Activated CD4-positive, alpha-beta T cell treated with anti-CD3 and anti-CD28 coated beads for 48 hours (primary cell): ENCODE measurements at places on chromosomes 4 and X.

GRCh38 chr4:107734120-107734519 is 14.1 kb upstream of the PAPSS1 start:
- DNase-seq: peak; percentile 32

GRCh38 chrX:133448512-133449076 is 33.3 kb upstream of the GPC4 start:
- no peak for DNase-seq

DNA sequence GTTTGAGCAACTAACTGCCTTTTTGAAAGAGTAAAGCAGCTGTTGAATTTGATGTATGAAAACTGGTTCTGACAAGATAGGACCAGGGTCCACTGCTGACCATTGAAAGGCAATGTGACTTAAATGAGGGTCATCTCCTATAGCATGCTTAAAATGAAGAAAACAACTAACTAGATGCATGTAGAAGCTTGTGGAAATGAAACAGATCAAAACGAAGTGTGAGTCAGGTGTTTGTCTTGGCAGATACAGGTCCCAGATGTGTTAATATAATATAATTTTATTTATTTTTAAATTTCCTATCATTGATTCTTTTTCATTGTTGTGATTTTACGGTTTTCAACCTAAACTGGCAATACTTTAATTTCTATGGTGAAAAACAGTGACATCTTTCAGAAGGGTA is 83.6 kb downstream of the ATOH1 start:
- no peak for DNase-seq

GRCh38 chr4:127145006-127145540 is 487.7 kb upstream of the INTU start:
- no peak for DNase-seq

DNA sequence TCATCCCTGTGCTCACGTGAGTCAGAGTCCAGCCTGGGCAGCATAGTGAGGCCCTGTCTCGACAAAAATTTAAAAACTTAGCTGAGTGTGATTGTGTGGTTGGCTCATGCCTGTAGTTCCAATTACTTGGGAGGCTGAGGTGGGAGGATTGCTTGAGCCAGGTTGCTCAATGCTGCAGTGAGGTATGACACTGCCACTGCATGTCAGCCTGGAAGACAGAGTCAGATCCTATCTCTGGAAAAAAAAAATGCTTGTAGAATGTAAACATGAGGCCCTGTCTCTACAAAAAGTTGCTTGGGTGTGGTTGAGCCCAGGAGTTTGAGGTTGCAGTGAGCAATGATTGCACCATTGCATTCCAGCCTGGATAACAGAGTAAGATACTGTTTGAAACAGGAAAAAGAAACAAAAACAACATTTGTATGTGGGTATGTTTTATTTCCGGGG is 11.3 kb upstream of the YTHDC1 start:
- DNase-seq: no peak

GRCh38 chrX:143632625-143633410 is 3.1 kb downstream of the SLITRK4 start:
- DNase-seq: no peak

DNA sequence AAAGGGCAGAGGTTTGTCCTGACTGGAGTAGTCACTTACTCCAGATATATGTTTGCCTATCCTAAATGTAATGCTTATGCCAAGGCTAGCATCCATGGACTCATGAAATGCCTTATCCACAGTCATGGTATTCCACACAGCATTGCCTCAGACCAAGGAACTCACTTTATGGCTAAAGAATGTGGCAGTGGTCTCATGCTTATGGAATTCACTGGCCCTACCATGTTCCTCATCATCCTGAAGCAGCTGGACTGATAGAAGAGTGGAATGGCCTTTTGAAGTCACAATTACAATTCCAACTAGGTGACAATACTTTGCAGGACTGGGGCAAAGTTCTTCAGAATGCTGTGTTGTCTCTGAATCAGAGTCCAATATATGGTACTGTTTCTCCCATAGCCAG is 1014.8 kb downstream of the RAPGEF2 start:
- no peak for DNase-seq

GRCh38 chr4:77913348-77913747 is 50.7 kb downstream of the MRPL1 start:
- DNase-seq: no peak

DNA sequence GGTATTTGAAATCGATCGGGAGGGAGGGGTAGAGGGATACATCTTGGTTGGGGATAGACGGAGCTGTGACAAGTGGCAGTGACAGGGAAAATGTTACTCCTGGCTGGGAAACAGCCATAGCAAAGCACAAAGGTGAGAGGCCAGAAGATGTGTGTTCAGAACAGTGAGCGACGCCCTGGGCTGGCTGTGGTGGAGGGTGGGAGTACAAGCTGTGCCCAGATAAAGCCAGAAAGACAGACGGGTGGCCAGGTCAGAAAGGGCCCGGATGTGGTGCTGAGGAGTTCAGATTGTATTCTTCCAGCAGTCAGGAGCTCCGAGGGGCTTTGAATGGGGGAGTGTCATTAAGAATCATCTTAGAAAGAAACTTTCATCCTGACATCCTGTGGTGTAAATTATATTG is 27.9 kb downstream of the CCDC149 start:
- no peak for DNase-seq

- DNase-seq: no peak
These were observed 32.8 kb downstream of the FAM149A start for GRCh38 chr4:186137196-186137794.

DNA sequence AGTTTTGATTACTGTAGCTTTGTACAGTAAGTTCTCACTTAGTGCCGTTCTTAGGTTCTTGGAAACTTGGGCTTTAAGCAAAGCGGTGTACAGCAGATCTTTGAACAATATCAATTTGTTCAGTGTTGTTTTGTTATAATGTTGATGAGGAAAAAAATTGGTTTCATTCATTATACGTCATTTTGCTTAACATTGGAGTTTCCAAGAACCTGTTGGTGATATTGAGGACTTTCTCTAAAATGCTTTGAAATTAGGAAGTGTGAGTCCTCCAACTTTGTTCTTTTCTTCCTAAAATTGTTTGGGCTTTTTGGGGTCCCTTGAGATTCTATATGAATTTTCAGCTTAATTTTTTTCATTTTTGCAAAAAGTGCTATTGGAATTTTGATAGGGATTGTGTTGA is 49.1 kb downstream of the STAG2 start:
- DNase-seq: no peak

GRCh38 chr4:176099314-176099713 is 33.7 kb downstream of the WDR17 start:
- no peak for DNase-seq

GRCh38 chr4:25759101-25759500 is 103.5 kb downstream of the SLC34A2 start:
- DNase-seq: no peak

GRCh38 chrX:125786316-125786715 is 379.8 kb downstream of the DCAF12L2 start:
- no peak for DNase-seq

GRCh38 chr4:35802644-35803043 is 441.7 kb downstream of the ARAP2 start:
- no peak for DNase-seq

- DNase-seq: no peak
These were observed 20.1 kb downstream of the PDLIM3 start for GRCh38 chr4:185515248-185515647.

GRCh38 chrX:17527922-17528321 is 152.9 kb downstream of the NHS start:
- DNase-seq: no peak

DNA sequence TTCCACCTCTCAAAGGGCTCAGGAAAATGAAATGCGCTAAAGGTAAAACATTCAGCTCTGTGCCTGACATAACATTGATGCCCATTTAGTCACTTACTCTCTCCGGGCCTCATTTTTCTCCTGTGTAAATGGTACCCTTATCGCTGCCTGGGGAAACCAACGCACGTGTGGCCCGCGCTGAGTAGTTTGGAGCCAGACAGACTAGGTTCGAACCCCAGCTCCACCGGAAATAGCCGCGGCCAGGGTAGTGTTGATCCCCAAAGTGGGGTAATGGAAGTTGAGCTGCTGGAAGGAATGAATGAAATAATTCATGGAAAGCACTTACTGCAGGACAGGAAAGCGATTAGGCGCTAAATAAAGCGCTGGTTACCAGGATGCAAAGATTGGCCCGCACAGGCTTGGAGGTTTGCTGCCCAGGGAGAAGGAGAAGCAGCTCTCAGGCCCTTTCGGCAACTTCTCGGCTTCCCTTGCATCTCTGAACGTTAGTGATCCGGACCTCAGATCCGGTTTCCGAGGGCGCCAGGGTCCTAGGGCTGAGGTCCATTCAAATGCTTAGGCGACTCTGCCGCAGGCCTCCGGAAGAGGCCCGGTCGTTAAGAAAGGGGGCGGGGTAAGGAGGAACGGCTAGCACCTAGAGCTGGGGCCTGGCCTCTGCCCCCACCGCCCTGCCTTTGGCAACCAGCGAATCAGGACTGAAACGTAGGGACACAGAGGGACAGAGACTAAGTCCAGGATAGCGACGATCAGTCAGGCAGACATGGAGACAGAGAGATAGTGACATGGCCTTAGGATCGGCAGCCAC is 13.3 kb downstream of the NKX3-2 start:
- DNase-seq: no peak

DNA sequence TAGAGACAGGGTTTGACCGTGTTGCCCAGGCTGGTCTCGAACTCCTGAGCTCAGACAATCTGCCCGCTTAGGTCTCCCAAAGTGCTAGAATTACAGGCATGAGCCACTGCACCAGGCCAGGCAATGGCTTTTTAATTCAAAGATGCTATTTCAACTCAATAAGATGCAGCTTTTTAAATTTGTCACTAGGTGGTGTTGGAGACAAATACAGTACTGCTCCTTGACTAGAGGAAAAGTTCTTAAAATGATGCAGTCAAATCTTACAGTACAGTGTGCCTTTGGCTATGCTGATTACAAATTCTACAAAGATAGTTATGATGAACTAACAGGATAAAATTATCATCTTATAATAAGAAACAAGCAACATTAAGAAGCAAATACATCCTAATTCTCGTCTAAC is 441.1 kb downstream of the KCNIP4 start:
- no peak for DNase-seq

- no peak for DNase-seq
These were observed 27.3 kb downstream of the CSN3 start for GRCh38 chr4:70269674-70270073.

GRCh38 chr4:106541253-106541652 is 172.7 kb upstream of the GIMD1 start:
- DNase-seq: no peak

- DNase-seq: no peak
These were observed 573.8 kb upstream of the NDST4 start for GRCh38 chr4:115687052-115687755.

- no peak for DNase-seq
These were observed 82.5 kb downstream of the AMELX start for GRCh38 chrX:11375614-11376119.

DNA sequence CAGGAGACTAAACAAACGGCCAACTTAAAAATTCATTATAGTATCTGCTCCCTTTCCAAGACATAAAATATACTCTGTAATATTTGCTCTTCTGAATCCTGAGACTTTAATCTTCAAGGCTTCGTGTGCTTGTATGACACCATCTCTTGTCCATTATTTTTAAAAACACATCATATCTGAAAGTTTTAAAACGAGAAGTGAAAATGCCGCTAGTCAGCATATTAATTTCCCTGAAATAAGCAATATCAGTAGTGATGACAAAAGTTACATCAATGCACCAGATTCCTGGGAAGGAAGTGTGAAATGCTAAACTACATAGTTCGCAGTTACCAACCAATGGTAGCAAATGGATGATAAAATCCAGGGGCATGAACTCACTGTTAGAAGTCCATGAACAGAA is 66.8 kb upstream of the EXOC1L start:
- DNase-seq: no peak

GRCh38 chr4:185772391-185773093 is 39.5 kb downstream of the SORBS2 start:
- DNase-seq: no peak

GRCh38 chr4:175702703-175703102 is 109.4 kb downstream of the GPM6A start:
- no peak for DNase-seq

- no peak for DNase-seq
These were observed 121.7 kb downstream of the RASGEF1B start for GRCh38 chr4:81350040-81350439.

DNA sequence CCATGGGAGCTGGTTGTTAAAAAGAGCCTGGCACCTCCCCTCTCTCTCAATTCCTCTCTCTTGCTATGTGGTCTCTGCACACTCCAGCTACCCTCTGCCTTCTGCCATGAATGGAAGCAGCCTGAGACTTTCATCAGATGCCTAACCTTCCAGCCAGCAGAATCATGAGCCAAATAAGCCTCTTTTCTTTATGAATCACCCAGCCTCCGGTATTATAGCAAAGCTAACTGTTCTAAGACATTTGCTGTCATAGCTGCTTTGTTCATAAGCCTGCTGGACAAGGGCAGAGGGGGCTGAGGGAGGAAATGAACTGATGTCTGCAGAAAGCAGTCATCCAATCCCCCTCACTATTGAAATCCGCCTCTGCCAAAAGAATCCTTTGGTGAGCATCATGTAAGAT is 196.7 kb downstream of the ZNF330 start:
- DNase-seq: no peak

DNA sequence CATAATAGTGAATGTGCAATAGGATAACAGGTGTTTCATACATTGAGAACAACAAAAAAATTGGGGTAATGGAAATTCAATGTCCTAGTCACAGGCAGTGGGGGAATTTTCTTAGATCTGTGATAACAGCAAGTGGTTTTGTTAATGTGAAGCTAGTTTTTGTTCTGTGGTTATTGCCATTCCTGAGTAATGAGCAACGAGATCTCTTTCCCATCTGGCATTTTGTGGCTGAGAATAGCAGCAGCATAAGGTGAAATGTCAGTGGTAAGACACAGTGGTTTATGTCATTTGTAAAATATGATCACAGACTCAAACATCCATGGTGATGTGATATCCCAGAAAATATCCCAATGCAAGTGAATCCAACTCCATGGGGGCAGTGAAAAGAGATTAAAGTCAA is 497.5 kb downstream of the KCNIP4 start:
- DNase-seq: no peak

GRCh38 chr4:68358988-68359387 is 9.1 kb upstream of the YTHDC1 start:
- DNase-seq: no peak

DNA sequence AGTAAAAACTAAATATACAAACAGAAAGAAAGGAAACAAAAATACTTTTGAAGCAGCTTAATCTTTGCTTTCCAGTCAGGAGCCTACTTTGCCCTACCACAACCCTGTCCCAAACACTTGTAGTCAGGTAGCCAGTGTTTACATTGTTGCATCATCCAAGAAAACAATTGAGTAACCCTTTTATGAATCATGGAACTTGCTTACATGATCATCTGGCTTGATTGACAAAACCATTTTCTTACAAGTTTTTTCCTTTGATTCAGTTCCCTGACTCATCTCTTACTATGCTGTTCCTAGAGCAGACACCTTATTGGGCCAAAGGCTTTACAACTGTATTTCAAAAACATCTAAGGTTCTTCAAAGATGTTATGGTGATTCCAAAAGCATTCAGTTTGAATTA is 740.1 kb downstream of the KLHL13 start:
- no peak for DNase-seq

DNA sequence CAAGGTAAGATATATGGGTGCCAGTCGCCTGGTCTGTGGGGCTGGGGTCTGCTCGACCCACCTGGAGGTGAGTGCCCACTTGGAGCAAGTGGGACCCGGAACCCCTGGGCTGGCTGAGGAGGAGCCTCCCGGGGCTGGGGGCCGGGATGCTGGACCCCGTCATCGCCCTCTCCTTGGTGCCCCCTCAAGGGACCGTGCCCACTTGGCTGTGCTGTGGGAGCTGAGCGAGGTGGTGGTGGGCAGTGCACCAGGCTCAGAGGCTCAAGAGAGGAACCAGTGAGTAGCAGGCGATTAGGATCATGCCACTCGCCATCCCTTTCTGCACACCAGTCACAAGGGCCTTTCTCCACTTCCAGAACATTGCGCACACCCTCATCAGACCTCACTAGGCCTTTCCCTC is 203.8 kb upstream of the PSAPL1 start:
- no peak for DNase-seq
